GM12892 (cell line): ENCODE measurements at places on chromosomes 4 and X.

GRCh38 chrX:17376431-17377077 is 1.6 kb downstream of the NHS start:
- no peak for DNase-seq

DNA sequence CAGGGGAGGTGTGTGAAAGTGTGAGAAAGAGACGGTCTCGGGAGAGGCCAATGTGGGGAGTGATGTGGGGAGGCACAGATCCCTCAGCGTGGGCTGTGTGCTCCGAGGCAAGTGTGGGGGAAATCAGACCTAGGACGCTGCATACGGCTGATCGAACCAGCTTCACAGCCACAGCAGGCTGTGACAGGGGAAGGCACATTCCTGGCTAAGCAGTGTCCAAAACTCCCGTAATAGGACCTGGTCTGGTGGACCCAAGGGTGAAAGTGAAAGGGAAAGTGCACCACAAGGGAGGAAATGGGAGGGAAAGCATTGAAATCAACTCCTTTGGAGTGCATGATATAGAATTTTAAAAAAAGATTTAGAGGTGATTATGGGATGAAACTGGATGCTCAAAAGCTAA is 10.9 kb upstream of the RHOXF2 start:
- no peak for DNase-seq

- no peak for DNase-seq
These were observed 3.9 kb upstream of the PLA2G12A start for GRCh38 chr4:109733728-109734127.

GRCh38 chrX:22345884-22346283 is 73.2 kb downstream of the CBLL2 start:
- DNase-seq = no peak

DNA sequence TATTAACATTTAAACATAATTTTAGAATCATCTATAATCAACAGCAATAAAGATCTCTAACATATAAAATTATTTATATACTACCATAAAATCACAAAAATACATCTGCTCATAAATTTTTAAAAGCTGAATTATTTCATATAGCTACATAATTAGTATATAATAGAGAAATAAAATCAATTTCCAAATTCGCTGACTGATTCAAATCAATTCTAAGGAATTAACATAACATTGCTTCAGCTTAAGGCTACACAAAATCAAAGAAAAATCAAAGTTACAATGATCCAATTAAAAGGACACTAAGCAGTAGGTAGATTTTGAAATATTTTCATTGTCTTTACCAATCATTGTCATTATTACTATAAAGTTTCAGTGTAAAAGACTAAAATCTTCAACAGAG is 194.7 kb downstream of the LRBA start:
- DNase-seq = no peak

GRCh38 chr4:54391104-54391503 is 162.0 kb downstream of the PDGFRA start:
- DNase-seq = no peak

DNA sequence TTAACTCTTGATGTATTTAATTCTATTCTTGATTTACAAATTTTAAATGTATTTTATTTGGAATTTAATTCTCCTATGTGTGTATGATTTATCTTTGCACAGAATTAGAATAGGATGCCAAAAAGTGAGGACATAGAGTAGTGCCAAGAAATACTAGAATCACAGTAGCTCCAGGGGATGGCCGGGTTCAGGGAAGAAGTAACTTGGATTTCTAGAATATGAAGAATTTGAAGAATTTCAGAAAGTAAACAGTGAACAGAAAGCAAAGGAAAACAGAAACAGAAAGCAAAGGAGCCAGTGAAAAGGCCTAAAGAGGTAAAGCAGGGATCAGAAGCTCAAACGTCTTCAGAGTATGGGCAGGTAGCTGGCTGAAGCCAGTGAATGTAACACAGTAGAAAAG is 1187.6 kb downstream of the RPA4 start:
- no peak for DNase-seq

DNA sequence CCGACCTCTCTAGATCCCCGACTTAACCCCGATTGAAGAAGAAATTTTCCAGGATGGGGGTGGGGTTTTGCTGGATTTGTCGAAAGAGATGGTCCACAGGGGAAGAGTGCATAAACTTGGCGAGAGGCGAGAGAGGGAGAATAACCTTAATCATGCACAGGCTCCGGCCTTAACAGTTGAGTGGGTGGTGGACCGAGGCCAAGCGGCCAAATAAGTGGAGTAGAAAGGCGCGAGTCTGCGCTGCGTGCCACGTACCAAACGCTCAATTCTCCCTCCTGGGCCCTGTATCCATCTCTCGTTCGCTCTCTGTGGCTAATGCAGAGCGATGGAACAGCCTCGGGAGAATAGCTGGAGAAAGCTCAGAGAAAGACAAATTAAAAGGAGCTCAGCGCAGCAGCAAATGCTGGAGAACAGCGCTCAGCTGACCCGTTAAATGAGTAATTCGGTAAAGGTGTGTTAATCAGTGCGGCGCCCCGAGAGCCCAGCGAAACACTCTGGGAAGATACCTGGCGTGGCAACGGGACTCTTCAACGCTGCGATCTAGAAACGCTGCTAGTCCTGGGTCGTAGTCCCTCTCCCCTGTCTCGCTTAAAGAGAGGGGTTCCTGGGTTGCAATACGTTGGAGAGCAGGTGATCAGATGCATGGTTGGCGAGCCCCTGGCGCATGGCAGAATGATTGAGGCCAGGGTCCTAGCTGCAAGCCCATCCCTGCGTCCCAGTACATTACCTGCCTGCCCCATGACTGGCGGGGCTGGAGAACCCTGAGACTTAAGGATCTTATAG is 887 bp upstream of the IL1RAPL2 start:
- no peak for DNase-seq

- DNase-seq = no peak
These were observed 20.8 kb upstream of the FAM13A start for GRCh38 chr4:89077761-89078160.

DNA sequence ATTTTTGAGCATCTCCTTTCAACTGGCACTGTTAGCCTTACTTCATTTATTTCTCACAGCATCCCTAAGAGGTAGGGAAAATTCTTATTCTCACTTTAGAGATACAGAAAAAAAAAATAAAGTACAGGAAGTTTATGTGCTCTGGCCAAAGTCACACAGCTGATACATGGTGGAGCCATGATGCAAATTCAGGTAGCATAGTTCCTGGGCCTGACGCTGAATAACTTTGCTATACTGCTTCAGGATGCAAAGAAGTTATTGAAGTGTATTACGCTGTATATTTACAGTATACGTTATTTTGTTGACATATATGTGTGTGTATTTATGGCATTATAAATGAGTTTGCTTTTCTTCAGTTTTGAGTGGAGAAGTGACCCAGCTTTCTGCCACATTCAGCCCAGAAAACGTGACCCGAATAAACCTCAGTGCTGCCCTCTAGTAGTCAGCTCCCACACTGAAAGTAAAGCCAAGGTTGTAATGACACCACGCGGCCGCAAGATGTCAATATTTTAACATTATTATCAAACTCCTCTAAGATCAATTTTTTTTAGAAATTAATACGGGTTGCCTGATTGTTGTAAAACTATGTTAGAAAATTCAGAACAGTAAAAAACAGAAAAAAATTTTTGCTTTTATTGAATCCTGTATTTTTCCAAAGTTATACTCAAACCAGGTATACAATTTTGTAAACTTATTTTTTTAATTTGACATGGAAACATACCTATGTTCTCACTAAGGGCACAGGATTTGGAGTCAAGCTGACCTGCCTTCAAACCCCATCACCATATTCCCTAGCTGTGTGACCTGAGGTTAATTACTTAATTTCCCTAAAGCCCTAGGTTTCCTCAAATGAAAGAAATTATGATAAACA is 3.8 kb upstream of the GUCY2F start:
- DNase-seq = no peak

DNA sequence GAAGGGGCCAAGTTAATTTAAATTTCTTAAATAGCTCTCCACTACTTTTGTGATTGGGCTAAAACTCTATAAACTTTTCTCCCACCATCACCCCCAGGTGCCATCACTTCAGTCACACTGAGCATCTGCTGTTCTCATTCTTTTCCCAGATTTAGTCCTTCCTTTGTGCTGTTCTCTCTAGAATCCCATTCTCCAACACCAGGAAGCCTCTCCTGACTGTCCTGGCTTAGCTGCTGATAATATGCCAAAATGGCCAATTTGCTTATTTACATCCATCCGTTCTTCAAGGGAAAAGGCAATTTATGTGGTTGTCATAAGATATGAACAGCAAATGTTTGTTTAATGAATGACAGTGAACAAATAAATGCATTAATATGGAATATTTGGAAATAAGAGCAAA is 44.1 kb downstream of the FGFBP1 start:
- DNase-seq = no peak

GRCh38 chr4:99536848-99537247 is 26.0 kb downstream of the C4orf17 start:
- DNase-seq = no peak

GRCh38 chr4:38724475-38724808 is 58.3 kb downstream of the TLR10 start:
- no peak for DNase-seq

GRCh38 chrX:42686706-42687105 is 91.3 kb downstream of the PPP1R2C start:
- no peak for DNase-seq

DNA sequence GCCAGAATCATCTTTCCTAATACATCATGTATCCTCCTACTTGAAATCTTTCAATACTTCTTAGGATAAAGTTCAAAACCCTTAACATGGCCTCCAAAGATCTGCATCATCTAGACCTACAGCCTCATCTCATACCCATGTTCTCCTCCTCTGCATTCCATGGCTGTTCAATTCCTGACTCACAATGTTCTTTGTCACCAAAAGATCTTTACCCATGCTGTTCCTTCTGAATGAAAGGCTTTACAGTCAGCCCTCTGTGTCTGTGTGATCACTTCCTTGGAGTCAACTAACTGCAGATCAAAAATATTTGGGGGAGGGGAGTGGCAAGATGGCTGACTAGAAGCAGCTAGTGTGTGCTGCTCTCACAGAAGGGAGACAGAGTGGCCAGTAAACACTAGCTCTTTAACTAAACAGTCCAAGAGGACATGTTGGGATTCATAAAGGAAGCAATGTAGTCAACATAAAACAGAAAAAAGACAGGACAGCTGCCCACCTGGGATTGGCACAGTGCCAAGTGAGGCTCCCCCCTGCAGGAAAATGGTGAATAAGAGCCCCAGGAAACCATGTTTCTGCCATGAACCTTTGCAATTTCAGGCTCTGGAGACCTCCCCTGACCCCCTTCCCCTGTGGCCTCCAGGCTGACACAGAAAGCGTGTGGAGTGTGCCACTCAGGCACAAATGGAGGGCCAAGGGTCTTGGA is 31.9 kb downstream of the CBR4 start:
- no peak for DNase-seq

DNA sequence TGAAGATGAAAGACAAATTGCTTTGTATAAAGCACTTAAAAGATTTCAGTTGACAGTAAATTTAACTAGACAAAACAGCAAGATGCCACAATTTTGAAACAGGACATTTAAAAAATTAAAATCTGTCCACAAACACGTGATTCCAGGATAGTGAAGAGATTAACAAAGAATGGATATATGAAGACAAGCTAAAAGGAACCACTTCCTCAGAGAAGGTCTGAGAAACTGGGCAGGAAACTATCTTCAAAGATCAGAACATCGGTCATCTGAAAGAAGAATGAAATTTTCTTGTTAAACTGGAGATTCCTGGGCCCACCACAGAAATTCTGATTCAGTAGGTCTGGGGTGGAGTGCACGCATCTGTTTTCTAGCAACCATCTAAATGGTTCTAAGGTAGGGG is 1.4 kb downstream of the RWDD4 start:
- no peak for DNase-seq

GRCh38 chr4:110533590-110533910 is 57.6 kb downstream of the ENPEP start:
- DNase-seq = no peak
